ENCODE measurements at places on chromosomes 5 and 9. TPM values are rescaled to one million over a fixed set of nuclear protein-coding genes. Genes with fewer than 3 reads are reported as not detected.

Gene OR1J2
- not detected for total RNA-seq

Gene SHLD3
- total RNA-seq: 5.3 TPM

Gene NEUROG1
- total RNA-seq: not detected

Gene IRX2
- total RNA-seq: not detected

Gene SNX30
- 6.9 TPM for total RNA-seq

Gene CBY3
- total RNA-seq: 0.44 TPM

Gene SPATA31A3
- not detected for total RNA-seq

Gene CDC20B
- total RNA-seq: not detected

Gene FAM169A
- 3.1 TPM for total RNA-seq

Gene KIF4B
- total RNA-seq: not detected

Gene CAVIN4
- total RNA-seq: 0.12 TPM

Gene JAKMIP2
- 5.3 TPM for total RNA-seq

Data from activated CD4-positive, alpha-beta T cell treated with anti-CD3 and anti-CD28 coated beads, Interleukin-2, amount 10 ng/mL, durations not matched to agents 7 days and 5 days (primary cell).